Foreskin melanocyte (primary cell): ENCODE measurements at places on chromosomes 1 and 21.

DNA sequence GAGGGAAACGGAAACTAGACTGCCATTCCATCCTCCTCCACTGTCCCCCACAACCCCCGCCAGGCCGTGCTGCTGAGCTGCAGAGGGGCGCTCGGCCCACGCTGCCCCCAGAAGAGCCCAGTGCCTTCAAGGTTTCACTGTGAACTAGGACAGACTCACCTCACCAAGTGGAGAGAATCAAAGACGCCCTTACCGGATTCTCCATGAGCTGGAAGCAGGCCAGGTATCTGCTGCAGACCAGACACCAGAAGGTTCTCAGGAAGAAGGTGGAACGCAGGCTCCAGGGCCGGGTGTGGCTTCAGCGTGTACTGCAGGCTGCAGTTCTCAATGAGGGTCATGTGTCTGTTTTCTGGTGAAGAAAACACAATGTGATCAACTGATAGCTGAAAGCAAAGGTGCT is 30.6 kb downstream of the NPHP4 start:
- no peak for DNase-seq

GRCh38 chr1:220084460-220084859 is 5.1 kb downstream of the BPNT1 start:
- no peak for DNase-seq

- DNase-seq, result peak; percentile 86
These were observed 5.2 kb upstream of the OTUD7B start for GRCh38 chr1:150015651-150016131.

- peak; percentile 10 for DNase-seq
These were observed 831 bp downstream of the TIPRL start for GRCh38 chr1:168179438-168180147.

- DNase-seq, result no peak
These were observed 3.4 kb downstream of the PRAMEF12 start for GRCh38 chr1:12776801-12777557.
